ENCODE measurements at places on chromosomes 1 and 21. TPM values are rescaled to one million over a fixed set of nuclear protein-coding genes. Genes with fewer than 3 reads are reported as not detected.

Gene ORC1
- 0.94 TPM for total RNA-seq

Gene PFDN2
- total RNA-seq = 50.5 TPM

Gene SMIM1
- 35.9 TPM for total RNA-seq

- no peak for DNase-seq
Observed at GRCh38 chr1:241822846-241823245, 25.2 kb upstream of the EXO1 start.

DNA sequence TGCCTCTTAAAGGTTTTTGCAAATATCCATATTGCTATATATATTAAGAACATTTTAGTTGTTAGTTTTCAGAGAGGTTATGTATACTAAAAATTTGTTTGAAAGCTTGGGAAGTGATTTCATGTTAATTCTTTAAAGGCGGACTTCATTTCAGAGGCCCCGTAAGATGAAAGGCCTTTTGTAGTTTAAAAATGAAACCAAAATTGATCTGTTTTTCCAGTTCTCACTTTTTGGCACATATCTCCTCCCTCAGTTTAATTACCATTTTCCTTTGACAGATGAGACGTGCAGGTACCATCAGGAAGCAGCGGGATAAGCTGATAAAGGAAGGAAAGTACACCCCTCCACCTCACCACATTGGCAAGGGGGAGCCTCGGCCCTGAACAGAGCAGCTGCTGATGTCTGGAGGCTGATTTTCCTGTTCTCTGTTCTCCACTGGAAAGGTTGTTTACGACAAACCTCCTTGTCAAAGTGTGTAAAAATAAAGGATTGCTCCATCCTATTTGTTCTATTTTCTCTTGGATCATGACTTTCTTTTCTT, 8.0 kb downstream of the NDUFS5 start:
- DNase-seq = no peak

DNA sequence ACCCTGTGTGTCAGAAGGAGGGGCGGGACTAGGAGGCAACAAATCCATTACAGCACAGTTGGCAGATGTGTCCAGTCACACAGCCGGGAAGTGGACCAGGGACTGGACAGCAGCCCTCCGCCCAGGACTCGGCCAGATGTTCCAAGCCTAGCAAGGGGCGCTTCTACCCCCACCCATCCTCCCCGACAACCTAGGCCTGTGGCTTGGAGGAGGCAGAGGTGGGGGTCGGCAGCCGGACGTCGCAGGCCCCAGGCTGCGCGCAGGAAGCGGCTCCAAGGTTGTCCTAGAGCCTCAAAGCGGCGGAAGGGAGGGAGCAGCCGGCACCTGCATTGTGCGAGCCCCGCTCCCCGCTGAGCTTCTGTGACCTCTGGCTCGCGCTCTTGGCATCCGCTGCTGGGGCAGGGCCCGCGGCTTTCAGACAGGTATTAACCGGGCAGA, 20.6 kb upstream of the MYCL start:
- DNase-seq = no peak

- no peak for DNase-seq
Observed at GRCh38 chr1:53135735-53136114, 6.7 kb downstream of the SLC1A7 start.

DNA sequence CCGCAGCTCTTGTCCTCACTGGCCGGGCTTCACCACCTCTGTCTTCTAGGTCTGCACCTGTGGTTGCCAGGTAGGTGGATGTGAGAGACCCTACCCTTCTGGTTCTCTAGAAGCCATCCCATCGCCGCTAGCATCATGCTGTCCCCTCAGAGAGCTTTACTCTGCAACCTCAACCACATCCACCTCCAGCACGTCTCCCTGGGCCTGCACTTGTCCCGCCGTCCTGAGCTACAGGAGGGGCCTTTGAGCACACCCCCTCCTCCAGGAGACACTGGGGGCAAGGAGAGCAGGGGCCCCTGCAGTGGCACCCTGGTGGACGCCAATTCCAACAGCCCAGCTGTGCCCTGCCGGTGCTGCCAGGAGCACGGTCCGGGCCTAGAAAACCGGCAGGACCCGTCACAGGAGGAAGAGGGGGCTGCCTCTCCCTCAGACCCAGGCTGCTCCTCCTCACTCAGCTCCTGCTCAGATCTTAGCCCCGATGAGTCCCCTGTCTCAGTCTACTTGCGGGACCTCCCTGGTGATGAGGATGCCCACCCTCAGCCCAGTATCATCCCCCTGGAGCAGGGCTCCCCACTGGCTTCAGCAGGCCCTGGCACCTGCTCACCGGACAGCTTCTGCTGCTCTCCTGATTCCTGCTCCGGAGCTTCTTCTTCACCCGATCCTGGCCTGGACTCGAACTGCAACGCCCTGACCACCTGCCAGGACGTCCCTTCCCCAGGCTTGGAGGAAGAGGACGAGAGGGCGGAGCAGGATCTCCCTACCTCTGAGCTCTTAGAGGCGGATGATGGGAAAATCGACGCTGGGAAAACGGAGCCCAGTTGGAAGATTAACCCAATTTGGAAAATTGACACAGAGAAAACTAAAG, 1.2 kb downstream of the RUSC1 start:
- DNase-seq = peak; percentile 34
